NCI-H1048 (cell line): ENCODE measurements at places on chromosomes 12 and 14.

- DNase-seq, result no peak
These were observed 12.1 kb downstream of the RNF212B start for GRCh38 chr14:23249824-23250223.

- DNase-seq, result no peak
These were observed 254.2 kb downstream of the KIF21A start for GRCh38 chr12:39188689-39189088.

GRCh38 chr14:94751956-94752355 lies 18.0 kb downstream of the GSC start:
- no peak for DNase-seq

DNA sequence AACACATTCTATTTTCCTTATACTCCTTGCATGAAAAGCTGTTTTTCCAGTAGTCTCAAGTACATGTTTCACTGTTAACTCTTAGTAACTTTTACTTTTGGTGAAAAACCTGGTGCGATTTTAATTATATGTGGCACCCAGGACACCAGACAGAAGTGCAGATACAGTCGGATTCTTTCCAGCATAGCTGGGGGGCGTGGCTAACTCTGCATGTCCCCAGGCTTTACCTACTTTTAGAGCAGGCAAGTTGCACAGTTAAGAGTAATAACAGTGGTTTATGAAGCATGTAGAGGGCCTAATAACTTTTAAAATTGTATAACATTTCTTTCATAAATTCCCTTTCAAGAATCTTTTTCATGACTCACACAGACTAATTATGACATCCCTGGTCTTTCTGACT lies 70.7 kb downstream of the HSD17B6 start:
- no peak for DNase-seq

DNA sequence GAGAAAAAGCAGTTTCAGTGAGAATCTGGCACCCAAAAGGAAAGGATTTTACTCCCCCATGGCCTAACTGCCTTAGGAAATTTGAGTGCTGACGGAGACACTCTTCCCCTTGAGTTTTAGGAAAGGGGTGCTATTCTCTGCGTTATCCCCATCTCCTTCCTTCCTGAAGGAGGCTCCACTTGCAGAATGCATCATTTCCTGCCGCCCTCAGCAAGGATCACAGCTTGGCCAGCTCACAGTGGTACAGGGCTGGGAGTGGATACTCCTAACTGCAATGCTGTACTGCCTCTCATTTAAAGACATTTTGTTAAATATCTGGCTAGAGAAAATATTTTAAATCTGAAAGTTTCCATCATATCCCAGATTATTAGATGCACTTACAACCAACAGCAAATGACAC lies 33.0 kb downstream of the RDH12 start:
- no peak for DNase-seq

- no peak for DNase-seq
These were observed 11.7 kb upstream of the COL2A1 start for GRCh38 chr12:48015954-48016353.

- no peak for DNase-seq
These were observed 11.2 kb upstream of the AK7 start for GRCh38 chr14:96380735-96381134.

- no peak for DNase-seq
These were observed 80.5 kb downstream of the MED13L start for GRCh38 chr12:116196752-116197718.

- no peak for DNase-seq
These were observed 6.1 kb downstream of the IFI27L2 start for GRCh38 chr14:94123296-94123695.

DNA sequence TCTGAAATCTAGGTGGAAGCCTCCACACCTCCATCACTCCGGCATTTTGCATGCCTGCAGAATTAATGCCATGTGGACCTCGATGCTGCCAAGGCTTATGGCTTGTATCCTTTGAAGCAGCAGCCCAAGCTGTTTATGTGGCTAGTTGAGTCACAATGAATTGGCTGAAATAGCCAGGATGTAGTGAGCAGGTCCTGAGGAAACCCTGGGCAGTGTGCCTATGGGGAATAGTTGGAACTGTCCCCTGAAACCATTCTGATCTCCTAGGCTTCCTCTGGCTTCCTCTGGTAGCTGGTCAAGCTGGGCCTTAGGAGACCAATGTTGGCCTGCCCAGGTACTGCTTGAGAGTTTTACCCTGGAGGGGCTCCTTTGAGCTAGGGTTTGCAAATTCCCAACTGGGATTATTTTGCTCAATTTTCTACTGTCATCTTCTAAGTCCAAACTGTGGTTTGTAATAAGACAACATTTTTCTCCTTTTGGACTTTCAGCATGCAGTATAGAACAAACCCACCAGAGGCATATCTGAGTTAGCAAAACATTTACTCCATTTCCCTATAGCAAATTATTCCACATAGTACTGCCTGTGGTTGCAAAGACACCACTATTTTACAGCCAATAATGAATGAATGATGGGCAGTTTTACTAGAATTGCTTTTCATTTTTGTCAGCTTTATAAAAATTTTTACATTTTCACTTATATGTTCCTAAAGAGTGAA lies 85.1 kb upstream of the AMIGO2 start:
- no peak for DNase-seq

DNA sequence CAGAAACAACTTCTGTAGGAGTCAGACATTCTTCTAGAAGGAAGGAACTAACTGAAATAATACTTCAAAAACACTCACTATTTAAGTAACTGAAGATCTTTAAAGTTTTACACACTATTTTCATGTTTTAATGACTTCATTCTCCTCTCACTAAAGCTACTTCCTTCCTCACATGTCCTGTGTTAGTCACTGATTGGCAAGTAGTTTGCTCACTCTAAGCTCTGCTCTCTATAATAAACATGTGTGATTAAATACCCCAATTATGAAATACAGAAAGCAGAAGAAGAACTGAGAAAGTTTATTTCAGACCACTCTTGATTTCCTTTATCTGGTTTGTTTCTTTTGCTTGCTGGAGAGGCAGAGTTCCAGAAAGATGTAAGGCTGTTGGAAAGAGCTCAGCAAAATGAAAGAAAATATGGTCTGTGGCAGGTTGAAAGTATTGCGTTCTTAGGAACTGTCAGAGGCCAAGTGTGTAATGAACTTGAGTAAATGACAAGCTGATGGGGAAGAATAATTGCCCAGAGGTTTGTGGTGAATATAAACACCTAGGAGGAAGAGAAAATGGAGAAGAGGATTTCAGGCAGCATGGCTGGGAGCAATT lies 522.0 kb upstream of the SEL1L start:
- no peak for DNase-seq

DNA sequence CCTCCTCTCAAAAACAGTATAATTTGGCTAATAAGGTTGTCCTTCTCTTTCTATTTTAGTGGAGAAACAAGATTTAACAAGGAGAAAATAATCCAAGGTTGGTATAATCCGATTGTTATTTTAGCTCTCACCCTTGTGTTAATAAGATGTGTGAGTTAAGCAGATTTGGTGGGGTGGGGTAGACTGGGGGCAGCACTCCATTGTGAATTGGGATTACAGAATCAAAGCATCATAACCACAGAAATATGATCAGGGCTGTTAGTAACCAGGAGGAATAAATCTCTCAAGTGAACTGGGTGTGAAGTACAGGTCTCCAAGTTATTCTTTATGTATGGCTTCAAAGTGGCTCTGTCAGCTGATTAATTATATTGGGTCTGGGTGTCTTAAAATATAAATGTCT lies 10.2 kb downstream of the TIGAR start:
- no peak for DNase-seq

GRCh38 chr12:88167384-88167783 lies 25.3 kb downstream of the TMTC3 start:
- no peak for DNase-seq

- DNase-seq, result no peak
These were observed 132.6 kb downstream of the BMP4 start for GRCh38 chr14:53824061-53824460.

DNA sequence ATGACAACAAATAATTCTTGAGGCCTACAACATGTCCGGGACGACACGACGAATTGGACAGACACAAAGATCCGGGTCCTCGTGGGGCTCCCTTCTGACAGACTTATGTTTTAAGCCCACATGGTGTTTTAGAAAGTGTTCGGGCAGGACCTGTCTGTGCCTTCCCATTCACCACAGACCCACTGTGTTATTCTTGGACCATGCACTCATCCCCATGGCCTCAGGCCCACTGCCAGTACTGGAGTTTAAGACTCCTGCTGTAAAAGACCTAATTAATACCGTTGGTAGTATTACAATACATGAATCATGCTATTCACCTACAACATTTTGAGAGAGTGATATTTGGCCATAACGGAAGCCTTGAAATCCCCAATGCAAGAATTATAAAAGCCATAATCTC lies 20.0 kb downstream of the SLC15A4 start:
- DNase-seq, result no peak

GRCh38 chr12:19010726-19011125 lies 118.8 kb upstream of the PLEKHA5 start:
- DNase-seq, result no peak
